ENCODE measurements at places on chromosomes 7 and 10.
A peak's percentile ranks its signal among the peaks of the same experiment; 100 is the strongest.

- H3K27me3 ChIP-seq, result no peaks in the 10 kb centered on the region
- H3K4me3 ChIP-seq, result no peak overlapping the region
- no peaks in the 10 kb centered on the region for H3K36me3 ChIP-seq
- no peak overlapping the region for H3K27ac ChIP-seq
- no peaks in the 10 kb centered on the region for H3K4me1 ChIP-seq
Measured at GRCh38 chr7:54880326-54880989, 121.4 kb upstream of the SEC61G start.

DNA sequence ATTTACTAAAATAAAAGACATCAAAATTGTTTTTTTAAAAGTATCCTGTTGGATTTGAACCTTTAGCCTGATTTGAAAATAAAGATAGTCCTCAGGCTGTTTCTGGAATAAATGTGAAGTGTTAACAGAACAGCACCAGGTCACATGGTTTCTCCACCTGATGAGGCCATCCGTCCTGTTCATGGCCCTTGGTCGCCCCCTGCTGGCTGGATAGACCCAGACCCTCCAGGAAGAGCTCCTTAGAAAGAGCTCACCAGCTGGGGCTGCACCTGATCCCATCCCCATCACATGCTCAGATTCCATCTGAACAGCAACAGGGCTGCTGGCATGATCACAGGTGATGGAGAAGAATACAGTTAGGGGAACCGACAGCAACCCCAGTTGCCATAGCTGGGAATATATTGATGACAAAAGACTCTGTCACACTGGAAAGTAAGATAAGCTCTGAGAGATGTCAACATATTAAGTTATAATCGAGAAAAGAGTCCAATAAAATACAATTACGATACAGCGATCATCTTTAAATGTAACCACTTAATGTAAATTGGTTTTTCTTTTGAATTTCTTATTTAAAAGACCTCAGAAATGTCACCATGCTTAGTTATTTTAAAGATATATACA, 4.8 kb downstream of the OR2A14 start:
- H3K36me3 ChIP-seq, result no peaks in the 10 kb centered on the region
- H3K4me1 ChIP-seq, result no peaks in the 10 kb centered on the region
- peak; percentile 90 for DNase-seq
- no peak overlapping the region for H3K27ac ChIP-seq
- no peak overlapping the region for H3K4me3 ChIP-seq
- no peaks in the 10 kb centered on the region for H3K27me3 ChIP-seq

DNA sequence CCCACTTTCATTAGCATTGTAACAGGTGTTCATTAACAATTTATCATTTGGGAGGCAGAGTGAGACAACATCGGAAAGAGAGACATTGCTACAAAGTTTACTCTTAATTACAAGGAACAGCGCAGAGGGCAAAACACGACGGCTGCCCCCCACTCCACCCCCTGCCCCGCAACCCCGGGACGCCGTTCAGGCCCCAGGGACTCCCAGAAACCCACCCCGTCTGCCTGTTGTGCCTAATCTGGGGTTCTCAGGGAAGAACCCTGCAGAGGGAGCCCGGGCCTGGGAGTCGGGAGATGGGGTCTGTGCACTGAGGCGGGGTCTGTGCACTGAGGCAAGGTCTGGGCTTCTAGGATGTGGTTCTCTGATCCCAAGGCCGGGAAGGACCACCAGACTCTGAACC, 25.2 kb downstream of the UNCX start:
- no peaks in the 10 kb centered on the region for H3K4me1 ChIP-seq
- H3K27me3 ChIP-seq, result no peaks in the 10 kb centered on the region
- no peak overlapping the region for H3K4me3 ChIP-seq
- no peak for DNase-seq

DNA sequence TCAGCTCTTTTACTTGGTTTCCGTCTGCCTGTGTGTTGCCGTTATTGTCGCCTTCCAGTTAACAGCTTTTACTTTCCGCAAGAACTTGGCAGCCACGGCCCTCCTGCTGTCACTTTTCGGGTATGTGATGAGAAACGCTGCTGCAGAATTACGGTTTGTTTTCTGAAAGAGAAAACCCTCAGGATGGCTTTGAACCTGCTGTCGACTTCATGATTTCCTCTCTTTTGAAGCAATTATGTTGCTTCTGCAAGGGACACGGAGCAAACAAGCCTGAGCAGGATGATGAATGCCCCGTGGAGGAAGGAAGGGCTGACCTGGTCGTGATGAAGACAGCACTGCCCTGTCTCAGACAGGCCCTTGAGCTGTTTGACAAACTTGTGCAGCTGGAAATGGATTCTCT, 339.8 kb downstream of the ABCA13 start:
- no peak overlapping the region for H3K4me3 ChIP-seq
- H3K4me1 ChIP-seq, result no peaks in the 10 kb centered on the region
- H3K27ac ChIP-seq, result no peak overlapping the region
- DNase-seq, result no peak
- H3K36me3 ChIP-seq, result no peaks in the 10 kb centered on the region
- H3K27me3 ChIP-seq, result no peaks in the 10 kb centered on the region

- DNase-seq, result no peak
- H3K4me3 ChIP-seq, result no peak overlapping the region
- no peaks in the 10 kb centered on the region for H3K27me3 ChIP-seq
- H3K4me1 ChIP-seq, result no peaks in the 10 kb centered on the region
Measured at GRCh38 chr7:264541-265191, 25.3 kb upstream of the FOXL3 start.

GRCh38 chr7:142153400-142153799, 41.9 kb downstream of the MGAM2 start:
- H3K4me3 ChIP-seq, result no peak overlapping the region
- no peak overlapping the region for H3K27ac ChIP-seq
- H3K36me3 ChIP-seq, result no peaks in the 10 kb centered on the region
- no peak for DNase-seq
- H3K27me3 ChIP-seq, result no peaks in the 10 kb centered on the region
- H3K4me1 ChIP-seq, result no peaks in the 10 kb centered on the region

DNA sequence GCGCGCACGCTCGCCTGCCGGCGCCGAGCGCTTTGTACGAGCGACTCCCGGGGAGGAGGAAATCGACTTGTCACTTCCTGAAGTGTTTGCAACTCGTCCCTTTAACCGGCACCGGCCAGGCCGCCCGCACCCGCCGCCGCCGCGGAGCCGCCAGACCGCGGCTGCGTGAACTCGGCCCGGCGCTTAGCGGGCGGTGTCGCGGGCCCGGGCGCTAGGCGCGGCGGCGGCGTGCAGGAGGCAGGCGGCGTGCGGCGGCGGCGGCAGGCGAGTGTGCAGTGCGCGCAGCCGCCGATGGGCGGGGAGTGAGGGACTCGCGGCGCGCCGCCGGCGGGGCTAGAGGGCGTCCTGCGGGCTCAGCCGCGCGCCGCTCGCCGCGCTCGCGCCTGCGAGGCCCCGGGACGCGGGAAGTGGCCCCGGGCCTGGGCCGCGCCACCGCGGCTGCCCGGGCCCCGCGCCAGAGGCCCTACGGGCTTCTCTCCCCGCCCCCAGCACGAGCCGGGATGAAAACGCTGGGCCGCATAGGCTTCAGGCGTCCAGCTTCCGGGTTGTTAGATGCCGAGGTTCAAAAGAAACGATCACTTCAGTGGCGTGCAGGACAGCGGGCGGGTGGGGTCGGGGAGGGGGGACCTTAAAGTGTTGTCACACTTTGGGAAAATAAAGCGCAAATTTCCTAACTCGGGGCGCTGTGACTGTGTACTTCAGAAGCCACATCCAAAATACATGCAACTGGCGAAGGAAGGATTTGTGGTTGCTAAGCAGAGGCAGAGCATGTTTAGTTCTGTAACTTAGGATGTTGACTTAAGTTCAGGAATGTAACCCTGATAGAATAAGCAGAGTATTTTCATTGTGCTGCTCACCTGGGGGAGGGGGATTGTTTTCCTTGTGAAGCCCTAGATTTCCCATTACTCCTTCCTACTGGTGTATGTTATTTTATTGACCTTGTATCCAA, at the start of gene FAM53B:
Gene FAM53B, minus strand, starts transcription at position 277 of the 949 bp plus-strand sequence. CDS start 37,665 bp downstream, outside the sequence.
- H3K27me3 ChIP-seq, result no peaks in the 10 kb centered on the region
- peak; percentile 83 for DNase-seq
- H3K4me1 ChIP-seq, result peaks cover 13% of the 10 kb centered on the region
- peaks cover 2% of the 10 kb centered on the region for H3K36me3 ChIP-seq

DNA sequence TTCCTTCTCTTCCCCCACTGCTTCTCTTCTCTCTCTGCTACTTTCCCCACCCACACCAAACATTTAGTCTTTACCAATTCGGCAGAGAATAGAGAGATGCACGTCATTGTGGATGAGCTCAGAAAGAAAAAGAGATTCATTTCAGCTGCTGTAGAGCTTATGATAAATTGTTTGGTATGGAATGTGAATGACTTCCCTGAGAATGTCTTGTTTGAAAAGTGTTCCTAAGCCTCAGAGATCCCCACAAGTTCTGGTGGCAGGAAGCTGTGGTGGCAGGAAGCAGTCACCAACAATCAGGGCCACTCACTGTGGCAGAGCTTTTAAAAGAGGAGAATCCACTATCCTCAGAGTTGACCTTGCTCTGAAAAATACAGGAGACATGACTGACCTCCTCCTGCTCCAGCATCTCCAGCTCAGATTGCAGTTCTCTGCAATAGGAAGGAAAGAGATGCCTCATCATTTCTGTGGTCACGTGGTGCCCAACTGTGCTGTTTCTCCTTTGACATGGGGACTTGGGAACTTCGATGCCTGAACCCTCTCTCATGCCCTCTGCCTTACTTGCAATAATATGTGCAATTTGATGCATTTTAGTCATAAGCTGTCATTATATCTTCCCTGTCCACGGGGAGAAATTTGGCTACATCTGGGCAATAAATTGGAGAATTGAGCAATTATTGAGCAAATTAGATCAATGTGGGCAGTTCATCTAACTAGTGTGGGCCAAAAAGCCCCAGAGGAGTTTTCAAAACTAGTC, 76.5 kb downstream of the BMPER start:
- peaks cover 8% of the 10 kb centered on the region for H3K4me1 ChIP-seq
- no peaks in the 10 kb centered on the region for H3K27me3 ChIP-seq
- H3K27ac ChIP-seq, result no peak overlapping the region

GRCh38 chr7:105097619-105098018, 83.6 kb downstream of the KMT2E start:
- H3K36me3 ChIP-seq, result no peaks in the 10 kb centered on the region
- no peak overlapping the region for H3K27ac ChIP-seq
- no peaks in the 10 kb centered on the region for H3K27me3 ChIP-seq
- no peaks in the 10 kb centered on the region for H3K4me1 ChIP-seq

- no peaks in the 10 kb centered on the region for H3K4me1 ChIP-seq
- DNase-seq, result peak; percentile 46
- no peaks in the 10 kb centered on the region for H3K36me3 ChIP-seq
Measured at GRCh38 chr10:104441329-104442000, 87.8 kb downstream of the CFAP58 start.

DNA sequence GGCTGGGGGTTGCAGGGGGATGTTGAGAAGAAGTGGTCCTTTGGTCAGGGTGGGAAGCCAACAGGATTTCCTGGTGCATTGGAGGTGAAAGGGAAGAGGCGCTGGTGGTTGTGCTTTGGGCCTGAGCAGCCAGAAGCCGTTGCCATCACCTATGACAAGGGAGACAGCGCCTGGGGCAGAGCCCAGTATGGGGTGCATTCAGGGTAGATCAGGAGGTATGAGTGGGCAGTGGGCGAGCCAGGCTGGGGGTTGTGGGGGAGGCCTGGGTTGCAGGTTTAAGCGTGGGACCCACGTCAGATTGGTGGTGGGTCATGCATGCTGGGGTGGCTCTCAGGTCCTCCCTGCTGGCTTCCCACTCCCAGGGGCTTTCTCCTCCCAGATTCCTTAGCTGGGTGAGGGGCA, 6.3 kb upstream of the PILRB start:
- no peaks in the 10 kb centered on the region for H3K27me3 ChIP-seq
- H3K4me1 ChIP-seq, result no peaks in the 10 kb centered on the region
- H3K27ac ChIP-seq, result no peak overlapping the region
- H3K36me3 ChIP-seq, result peaks cover 20% of the 10 kb centered on the region
- no peak overlapping the region for H3K4me3 ChIP-seq

DNA sequence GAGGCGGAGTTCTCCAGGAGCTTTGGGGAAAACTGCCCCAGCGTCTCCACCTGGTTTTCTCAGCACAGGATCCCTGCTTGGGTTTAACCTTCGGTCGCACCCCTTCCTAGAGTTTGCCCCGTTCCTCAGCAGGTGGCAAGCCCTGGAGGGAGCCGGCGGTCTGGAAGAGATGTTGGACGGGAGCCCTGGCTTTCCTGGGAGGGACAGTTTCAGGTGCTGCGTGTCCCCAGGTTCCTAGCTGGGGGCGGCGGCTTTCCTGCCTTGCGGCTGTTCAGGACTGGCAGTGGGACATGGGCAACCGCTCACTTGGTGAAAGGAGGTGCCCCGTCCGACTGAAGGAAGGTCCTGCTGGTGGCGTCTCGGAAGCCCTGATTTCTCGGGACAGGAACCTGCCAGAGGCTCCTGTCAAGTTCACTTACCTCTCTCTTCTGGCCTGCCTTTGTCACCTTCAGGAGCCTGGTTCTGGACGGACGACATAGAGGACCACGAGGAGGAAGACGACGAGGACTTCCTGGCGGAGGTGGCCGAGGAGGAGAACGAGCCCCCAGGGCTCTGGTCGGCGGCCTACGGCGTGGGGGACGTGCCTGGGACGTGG, 14.8 kb downstream of the ZNF316 start:
- H3K27me3 ChIP-seq, result no peaks in the 10 kb centered on the region
- no peak for DNase-seq
- no peak overlapping the region for H3K4me3 ChIP-seq
- no peak overlapping the region for H3K27ac ChIP-seq

DNA sequence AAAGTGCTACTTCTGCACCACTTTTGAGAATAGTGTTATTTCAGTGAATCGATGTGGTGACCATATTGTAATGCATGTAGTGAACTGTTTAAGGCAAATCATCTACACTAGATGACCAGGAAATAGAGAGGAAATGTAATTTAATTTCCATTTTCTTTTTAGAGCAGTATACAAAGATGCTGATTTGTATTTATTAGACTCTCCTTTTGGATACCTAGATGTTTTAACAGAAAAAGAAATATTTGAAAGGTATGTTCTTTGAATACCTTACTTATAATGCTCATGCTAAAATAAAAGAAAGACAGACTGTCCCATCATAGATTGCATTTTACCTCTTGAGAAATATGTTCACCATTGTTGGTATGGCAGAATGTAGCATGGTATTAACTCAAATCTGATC, 110.4 kb downstream of the CFTR start:
- DNase-seq, result no peak
- H3K27ac ChIP-seq, result no peak overlapping the region
- H3K4me1 ChIP-seq, result no peaks in the 10 kb centered on the region
- H3K36me3 ChIP-seq, result no peaks in the 10 kb centered on the region
- no peak overlapping the region for H3K4me3 ChIP-seq
- no peaks in the 10 kb centered on the region for H3K27me3 ChIP-seq

DNA sequence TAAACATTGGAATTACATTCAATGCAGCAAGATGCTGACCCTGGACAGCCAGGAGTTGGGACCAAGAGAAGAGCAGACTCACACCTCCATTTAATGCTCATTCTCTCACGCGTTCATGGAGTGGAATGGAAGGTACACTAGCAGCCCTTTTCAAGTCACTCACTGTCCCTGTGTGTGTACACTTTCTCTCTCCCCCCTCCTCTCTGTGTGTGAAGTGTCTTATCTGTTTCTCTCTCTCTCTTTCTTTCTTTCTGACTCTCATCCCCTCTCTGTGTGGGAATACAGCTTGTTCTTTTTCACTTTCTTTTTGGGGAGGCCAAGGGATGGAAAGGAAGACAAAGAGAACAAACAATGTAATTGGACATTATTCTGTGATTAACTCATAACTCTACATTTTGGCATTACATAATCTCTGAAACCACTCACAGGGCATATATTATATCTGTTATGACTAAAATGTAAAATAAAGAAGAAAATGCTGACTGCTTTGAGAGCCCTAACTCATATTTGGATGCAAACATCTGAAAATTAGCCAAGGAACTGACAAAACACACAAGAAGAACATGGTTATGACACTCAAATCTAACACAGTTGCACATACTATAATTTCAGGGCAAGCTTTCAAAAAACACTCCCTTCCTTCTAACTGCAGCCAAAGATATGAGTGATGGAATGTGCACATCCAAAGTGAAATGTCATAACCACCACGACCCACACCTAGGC, 188.8 kb downstream of the PARD3 start:
- DNase-seq, result no peak
- no peaks in the 10 kb centered on the region for H3K27me3 ChIP-seq
- H3K4me1 ChIP-seq, result peaks cover 5% of the 10 kb centered on the region
- H3K36me3 ChIP-seq, result no peaks in the 10 kb centered on the region
